ENCODE measurements at places on chromosomes 4 and X.

- no peak for DNase-seq
These were observed 64.5 kb upstream of the PRSS12 start for GRCh38 chr4:118417325-118417724.

GRCh38 chrX:46044486-46044885 lies 500.7 kb downstream of the ZNF674 start:
- DNase-seq = no peak

- no peak for DNase-seq
These were observed 147.1 kb upstream of the RPS6KA6 start for GRCh38 chrX:84335121-84335520.

DNA sequence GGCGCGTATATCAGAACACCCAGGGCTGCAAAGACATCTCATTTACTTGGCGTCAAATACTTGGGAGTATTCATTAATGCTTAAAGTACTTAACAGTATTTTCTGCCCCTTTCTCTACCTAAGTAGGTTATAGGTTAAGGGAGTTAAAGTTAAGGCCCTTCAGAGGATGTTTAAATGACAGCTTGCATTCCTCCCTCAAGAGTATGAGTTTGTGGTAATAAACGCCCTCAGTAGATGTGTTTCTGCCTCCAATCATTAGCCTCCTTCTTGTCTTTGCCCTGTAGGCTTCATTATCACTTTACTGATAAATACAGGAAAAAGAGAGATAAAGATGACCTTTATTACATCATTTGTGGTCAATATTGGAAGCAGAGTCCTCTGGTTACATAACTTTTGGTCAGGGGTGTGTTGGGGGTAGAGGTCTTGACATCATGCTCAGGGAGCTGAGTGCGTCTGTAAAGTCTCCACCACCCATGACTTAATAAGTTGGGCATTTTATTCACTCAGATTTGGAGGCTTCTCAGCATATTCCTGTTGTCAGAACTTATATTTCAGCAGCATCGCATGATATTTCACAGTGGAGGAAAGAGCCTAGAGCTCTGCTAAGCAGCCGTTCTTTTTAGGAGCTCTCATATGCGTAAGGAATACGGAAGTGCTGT lies 145.9 kb downstream of the CPE start:
- no peak for DNase-seq

- peak; percentile 42 for DNase-seq
These were observed 444.7 kb downstream of the IQCM start for GRCh38 chr4:149370785-149371420.

All from H9 (cell line).